ENCODE measurements at places on chromosomes 2 and 18.

GRCh38 chr2:176490061-176490861, 221.0 kb downstream of the MTX2 start:
- DNase-seq, result no peak

DNA sequence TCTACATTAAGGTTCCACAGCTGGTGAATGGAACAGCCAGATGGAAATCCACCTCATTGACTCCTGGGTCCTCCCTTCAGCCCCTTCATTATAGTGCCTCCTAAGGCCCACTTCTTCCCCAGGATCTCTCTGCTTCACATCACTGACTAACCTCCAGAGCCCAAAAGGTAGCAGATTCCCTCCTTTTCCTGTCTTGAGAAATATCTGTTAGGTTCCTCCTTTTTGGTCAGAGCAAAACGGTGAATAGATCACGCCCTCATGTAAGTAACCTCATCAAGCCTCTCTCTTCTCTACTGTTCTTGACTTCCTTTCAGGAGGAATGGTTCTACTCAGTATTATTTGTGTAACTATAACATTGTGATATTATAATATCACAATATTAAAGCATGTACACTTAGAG, 155.0 kb upstream of the SRD5A2 start:
- DNase-seq, result no peak

DNA sequence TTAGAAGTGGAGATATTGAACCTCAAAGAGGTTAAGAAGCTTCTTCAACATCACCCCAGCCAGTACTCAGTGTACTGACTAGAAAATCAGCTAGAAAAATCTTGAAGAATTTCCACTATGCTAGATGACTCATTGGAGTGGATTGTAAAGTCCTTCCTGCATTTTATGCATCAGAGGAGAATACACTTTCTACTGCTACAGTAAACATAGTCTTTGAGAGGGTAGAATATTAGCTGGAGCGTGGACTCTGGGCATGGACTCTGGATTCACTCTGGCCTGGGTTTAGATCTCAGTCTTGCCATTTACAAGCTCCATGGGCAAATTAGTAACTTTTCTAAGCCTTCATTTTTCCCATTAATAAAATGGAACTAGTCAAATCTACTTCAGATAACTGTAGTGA, 215.9 kb downstream of the IRS1 start:
- DNase-seq, result no peak

DNA sequence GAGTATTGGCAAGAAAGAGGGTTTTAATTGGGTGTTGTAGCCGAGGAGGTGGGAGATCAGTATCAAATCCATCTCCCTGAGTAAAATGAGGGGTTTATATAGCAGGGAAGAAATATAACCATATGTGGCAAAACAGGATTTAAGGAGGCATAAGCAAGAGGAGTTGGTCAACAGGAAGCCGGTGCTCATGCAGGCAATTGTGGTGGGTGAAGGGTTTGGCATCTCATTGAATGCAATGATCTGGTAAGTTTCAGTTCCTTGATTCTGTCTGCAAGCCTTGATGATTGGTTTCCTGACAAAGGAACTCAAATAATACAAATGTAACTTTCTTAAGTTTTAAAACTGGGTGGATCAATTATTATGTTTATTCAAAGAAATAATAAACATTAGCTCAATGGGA, 564.4 kb upstream of the LINC00305 start:
- DNase-seq, result no peak

- DNase-seq, result no peak
Measured at GRCh38 chr2:241339839-241340630, 16.1 kb upstream of the FARP2 start.

GRCh38 chr2:226471987-226472470, 327.6 kb downstream of the IRS1 start:
- DNase-seq, result no peak

DNA sequence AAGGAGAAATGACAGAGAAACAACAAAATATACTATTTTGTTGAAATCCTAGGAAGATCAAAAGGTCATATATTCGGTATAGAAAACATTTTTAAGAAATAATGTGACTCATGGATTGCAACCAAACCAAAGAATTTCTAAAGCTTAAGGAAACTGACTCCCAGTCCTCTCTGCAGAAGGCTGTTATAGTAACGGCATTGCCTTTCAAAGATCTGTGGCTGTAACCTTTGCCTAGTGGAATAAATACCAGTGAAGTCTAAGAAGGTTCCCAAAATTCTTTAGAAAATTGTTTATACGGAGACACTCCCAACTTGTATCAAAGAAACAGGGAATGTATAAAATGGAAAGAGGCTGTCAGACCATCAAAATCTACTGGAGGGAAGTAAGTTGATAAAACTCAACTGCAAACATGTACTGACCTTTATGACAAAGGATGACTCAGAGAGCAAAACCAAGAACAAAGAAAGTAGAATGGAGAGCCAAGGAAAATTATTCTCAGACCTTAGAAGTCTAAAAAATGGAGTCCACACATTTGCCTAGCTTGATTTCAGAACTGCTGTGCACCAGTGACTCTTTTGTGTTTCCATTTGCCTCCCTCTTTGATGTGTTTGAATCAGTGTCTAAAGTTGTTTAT, 48.6 kb upstream of the FSIP2 start:
- DNase-seq, result no peak

DNA sequence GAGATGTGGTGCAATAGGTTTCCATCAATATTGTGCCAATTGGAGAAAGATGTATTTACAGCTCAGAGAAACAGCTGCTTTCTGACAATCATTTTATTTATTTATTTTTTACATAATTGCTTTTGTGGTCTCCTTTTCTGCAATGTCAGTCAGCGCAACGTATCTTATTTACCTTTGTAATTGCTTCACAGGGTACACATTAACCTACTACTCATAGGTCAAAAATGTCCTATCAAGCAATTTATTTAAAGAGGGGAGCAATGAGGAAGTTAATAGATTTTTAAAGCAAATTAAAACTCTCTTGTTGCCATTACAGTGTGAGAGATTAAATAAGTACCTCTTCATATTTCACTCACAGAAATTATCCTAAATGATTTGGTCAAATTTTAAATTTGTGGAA, 291.0 kb downstream of the CALCRL start:
- DNase-seq, result no peak

GRCh38 chr18:44915661-44916060, 235.0 kb downstream of the SETBP1 start:
- DNase-seq, result no peak

GRCh38 chr2:128601298-128602037, 282.8 kb upstream of the HS6ST1 start:
- no peak for DNase-seq

GRCh38 chr2:190514676-190515075, 19.8 kb downstream of the NEMP2 start:
- no peak for DNase-seq

DNA sequence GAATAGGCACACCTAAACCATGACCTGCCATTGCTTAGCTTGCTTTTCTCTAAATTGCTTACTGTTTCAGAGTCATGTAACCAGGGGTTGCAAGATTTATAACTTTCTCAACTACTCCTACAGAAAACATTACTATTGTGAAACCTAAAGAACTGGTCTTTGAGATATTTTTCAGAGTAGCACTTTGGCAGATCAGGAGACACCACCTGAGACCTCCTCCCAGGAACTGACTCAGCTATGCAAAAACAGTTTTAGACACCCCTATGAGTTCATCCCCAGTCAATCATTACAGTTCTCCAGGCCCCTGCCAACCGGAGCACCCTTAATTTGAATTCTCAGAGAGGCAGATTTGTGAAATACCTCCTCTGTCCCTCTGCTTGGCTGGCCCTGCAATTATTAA, 80.3 kb downstream of the MBOAT2 start:
- no peak for DNase-seq

DNA sequence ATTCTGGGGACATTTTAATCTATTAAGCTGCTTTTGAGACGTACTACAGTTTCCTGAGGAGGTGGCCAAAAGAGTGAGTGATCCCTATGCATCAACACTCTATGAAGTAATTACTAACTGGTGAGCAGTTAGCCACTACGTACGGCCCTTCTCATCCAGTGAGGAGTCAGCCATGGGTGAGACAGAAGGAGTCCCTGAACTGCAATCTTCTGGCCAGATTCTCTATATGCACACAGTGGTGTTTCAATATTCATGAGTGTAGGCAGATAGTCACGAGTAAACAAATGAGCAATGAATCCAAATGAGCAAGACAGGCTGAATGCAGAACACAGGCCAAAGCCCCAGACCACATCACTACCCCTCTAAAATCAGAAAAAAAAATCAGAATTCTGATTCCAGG, 29.8 kb upstream of the TMEM214 start:
- no peak for DNase-seq

DNA sequence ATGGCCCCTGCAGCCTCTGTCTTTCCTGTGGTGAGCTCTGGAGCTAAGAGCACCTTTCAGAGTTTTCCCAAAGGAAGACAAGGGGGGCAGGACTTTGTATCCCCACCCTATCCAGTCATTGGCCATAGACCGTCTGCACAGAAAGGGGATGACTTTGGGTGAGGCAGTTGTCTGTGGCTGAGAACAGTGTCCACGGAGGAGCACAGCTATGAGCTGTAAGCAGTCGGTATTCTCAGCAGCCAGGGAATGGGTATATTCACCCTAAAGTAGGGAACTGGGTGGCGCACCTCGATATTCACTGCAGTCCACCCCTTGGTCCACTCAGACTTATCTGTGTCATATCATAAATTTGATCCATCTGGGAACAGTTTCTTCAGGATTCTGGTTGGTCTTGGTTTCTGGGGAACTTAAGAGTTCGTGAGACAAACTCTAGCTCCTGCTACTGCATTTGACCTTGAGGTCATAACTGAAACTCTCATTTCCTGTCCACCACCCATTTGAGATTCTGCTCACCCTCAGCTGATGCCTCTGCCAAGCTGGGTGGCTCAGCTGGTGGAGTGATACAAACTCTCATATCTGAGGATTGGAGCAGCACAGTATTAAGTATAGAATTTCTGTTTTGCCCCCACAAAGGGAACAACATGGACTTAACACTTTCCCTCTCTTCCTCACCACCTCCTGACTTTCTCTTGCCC, 45.2 kb upstream of the SCG2 start:
- DNase-seq, result no peak

GRCh38 chr2:240320204-240320993, 115.1 kb upstream of the GPC1 start:
- no peak for DNase-seq

DNA sequence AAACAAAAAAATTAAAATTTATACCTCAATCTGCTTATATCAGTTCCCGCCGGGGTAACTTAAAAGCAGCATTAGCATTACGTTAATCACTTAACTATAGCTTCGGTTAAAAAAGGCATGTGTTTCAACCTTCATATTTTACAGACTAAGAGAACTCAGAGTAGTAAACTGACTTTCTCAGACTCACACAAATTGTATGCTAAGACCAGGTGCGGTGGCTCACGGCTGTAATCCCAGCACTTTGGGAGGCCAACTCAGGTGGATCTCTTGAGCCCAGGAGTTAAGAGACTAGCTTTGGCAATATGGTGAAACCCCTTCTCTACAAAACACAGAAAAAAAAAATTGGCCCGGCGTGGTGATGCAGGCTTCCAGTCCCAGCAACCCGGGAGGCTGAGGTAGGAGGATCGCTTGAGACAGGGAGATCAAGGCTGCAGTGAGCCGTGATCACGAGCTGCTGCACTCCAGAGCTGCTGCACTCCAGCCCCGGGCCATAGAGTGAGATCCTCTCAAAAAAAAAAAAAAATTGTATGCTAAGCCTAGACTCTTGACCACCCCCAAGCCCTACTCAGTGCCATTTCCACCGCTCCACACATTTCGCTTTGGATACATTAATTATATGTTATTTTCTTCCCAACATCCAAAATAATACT, 2.4 kb downstream of the HNRNPLL start:
- no peak for DNase-seq

DNA sequence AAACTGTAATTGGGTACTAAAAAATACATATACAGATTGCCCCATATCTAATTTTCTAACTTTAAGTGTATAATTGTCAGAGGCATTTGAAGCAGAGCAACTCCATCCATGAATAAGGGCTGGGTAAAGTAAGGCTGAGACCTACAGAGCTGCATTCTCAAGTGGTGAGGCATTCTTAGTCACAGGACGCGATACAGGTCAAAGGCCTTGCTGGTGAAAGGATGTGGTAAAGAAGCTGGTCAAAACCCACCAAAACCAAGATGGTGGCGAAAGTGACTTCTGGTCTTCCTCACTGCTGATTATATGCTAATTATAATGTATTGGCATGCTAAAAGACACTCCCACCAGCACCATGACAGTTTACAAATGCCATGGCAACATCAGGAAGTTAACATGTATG, 50.0 kb downstream of the SLC8A1 start:
- no peak for DNase-seq

GRCh38 chr2:238684362-238685326, 163.2 kb upstream of the TWIST2 start:
- DNase-seq, result no peak

DNA sequence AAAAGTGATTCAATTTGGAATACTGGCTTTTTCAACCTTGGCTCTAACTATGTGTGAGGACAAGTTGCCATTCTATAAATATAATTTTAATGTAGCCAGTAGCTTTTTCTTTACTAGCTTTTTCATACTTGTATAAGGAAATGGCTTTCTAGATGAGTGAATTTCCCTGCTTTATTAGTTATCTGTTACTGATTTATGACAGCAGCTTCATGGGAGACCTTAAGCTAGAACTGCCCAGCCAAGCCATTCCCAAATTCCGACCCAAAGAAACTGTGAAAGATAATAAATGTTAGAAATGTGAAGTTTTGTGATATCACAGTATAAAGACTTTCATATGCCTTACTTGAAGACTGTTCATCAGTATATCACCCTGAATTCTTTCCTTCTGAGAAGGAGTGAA, 32.3 kb downstream of the BABAM2 start:
- DNase-seq, result no peak

- DNase-seq, result no peak
Measured at GRCh38 chr2:151258121-151258520, 3.5 kb downstream of the RBM43 start.

DNA sequence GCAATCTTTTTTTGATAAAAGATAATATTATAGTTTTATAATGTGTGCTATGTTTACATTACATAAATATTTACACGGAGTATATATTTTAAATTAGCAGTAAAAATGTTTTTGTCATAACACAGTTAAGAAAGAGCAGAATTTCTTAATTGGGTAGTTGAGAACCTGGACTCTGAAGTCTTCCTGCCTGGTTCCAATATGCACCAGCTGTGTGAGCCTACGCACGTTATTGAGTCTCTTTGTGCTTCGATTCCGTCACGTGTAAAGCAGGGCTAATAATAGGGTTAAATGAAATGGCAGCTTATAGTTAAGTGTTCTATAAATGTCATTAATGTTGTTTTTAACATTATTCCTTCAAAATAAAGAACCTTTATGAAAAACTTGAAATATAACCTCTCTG, 1.2 kb upstream of the CCDC88A start:
- DNase-seq, result no peak

- DNase-seq, result no peak
Measured at GRCh38 chr2:88211003-88211808, 41.1 kb downstream of the THNSL2 start.

Measured in activated T-cell treated with anti-CD3 and anti-CD28 coated beads for 48 hours (primary cell).